ENCODE measurements at places on chromosomes 5 and 9.

DNA sequence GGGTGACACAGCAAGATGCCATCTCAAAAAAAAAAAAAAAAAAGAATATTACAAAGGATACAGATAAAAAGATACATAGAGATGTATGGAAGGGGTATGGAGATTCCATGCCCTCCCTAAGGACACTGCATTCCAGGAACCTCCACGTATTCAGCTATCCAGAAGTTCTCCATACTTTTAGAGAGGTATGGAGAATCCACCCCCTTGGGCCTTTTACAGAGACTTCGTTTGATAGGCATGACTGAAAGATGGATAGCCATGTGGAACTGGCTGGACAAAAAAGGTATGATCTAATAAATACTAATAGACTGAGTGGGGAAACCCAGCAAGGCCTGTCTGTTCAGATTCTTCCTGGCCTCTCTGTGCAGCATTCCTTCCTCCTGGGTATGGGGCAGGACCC is 56.6 kb upstream of the DMRT1 start:
- DNase-seq, result no peak

- DNase-seq, result no peak
These were observed 212.3 kb downstream of the ICE1 start for GRCh38 chr5:5634817-5635216.

- DNase-seq, result no peak
These were observed 302.4 kb downstream of the SMARCA2 start for GRCh38 chr9:2317591-2317990.

- DNase-seq, result peak; percentile 80
These were observed 5.5 kb upstream of the SET start for GRCh38 chr9:128683340-128684064.

GRCh38 chr9:69569738-69570451 is 102.3 kb downstream of the APBA1 start:
- peak; percentile 74 for DNase-seq

DNA sequence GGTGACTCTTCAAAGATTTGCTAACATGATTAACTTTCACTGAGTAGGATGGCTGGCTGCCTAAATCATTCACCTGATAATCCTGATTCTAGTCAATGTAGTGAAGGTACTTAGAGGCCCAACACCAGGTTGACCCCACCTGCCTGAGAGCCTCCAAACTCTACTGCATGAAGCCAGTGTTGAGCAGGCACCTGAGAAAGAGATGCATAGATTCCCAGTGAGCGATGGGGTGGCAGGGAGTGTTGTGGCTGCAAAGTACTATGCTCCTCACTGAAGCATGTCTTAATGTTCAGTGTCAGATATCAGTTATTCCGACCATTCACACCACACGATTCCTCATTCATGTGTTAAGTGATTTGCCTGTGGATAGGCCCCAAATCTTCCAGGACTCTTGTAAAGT is 804.4 kb downstream of the TLE4 start:
- DNase-seq, result no peak

- peak; percentile 90 for DNase-seq
These were observed 63.1 kb downstream of the TRPM6 start for GRCh38 chr9:74824654-74825053.

- peak; percentile 61 for DNase-seq
These were observed 1.0 kb downstream of the FAM221B start for GRCh38 chr9:35827486-35827885.

- DNase-seq, result no peak
These were observed 29.9 kb downstream of the SKP1 start for GRCh38 chr5:134146651-134147518.

DNA sequence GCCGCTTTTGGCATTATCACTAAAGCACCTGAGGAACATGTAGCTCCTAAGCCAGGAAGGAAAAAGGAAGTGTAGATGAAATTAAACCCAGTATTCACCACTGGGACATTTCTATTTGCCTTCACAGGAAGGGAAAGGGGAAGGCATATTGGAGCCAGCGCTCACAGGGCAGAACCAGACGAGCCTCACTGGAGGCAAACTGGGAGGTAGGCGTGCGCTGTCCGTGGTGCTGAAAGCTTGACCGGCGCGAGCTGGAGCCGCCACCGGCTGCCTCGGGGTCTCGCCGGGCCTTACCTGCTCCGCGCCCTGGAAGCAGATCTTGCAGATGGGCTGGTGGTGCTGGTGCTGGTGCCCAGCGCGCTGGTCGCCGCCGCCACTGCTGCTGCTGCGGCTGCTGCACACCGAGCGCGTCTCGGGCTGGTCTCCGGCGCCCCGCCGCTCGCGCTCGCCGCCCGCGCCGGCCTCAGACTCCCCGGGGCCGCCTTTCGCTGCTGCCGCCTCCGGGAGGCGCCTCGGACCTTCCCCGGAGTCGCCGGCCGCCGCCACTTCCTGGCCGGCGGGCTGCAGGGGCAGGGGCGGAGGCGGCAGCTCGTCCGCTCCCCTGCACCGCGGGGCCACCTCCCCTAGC is 732 bp downstream of the MARCHF11 start:
- peak; percentile 51 for DNase-seq
